ENCODE measurements at places on chromosomes 3 and 15.

DNA sequence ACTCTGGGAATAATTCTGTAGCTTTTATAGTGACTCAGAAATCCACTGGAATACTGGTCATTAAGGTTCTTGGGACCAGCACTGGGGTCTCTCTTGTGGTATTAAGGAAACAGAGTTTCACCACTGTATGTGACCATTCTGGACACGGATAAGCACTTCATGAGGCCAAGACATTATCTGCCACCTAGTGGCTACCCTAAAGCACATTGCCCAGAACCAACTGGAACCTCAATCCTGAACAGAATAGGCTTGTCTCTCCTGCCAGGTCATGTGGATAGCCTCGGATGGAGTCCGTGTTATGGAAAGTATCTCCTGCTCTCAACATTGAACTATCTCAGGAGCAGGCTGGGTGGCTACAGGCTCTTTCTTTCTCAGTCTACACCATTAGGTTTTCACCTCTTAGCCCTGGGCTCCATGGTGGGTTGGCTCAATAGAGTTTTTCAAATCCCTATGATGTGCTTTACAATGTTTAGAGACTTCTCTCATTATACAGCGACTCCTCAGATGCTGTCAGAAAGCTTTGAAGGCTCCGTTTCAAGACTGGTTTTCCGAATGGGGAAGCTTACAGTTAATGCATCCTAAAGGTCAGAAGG is 167.6 kb upstream of the ST8SIA2 start:
- DNase-seq: no peak

DNA sequence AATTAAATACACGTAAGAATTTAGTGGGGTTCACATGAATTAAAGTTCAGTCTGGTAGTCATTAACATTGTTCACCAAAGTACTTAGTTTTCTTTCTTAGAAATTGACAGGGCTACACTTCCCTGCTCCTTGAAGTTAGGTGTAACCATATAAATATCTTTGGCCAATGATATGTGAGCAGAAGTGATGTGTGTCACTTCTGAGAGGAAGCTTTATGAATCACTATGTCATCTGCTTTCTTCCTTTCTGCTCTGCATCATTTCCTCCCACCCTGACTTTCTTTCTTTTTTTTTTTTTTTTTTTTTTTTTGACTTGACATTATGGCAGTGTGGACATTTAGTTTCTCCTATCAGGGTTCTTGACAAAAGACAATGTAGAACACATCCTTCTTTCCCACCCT is 156.2 kb upstream of the COL8A1 start:
- DNase-seq: no peak

- no peak for DNase-seq
Observed at GRCh38 chr3:25604107-25604805, 60.5 kb downstream of the TOP2B start.

GRCh38 chr15:47037003-47037402 is 680.3 kb upstream of the SEMA6D start:
- DNase-seq: no peak

DNA sequence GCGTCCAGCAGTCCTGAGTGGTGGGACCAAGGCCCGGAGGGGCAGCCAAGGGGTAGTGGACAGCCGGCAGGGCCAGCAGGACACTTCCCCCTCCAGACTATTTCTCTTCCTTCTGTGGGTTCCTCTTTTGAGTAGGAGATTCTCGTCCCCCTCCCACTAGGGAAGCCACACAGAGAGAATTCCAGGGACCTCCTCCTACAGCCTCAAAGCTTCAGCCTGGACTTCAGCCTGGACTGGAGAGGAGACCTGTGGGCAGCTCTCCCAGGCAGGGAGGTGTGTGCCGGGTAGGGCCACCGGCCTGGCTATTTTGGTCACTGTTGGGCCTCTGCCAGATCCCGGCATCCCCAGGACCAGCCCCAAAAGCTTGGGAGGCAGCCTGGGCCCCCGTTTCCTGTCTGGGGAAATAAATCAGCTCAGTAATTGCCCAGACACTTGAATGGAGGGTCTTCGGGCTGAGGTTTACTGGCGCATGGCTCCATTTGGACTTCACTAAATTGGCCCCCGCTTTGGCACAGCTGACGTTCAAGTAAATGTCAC is 1.3 kb downstream of the SLC6A6 start:
- no peak for DNase-seq

DNA sequence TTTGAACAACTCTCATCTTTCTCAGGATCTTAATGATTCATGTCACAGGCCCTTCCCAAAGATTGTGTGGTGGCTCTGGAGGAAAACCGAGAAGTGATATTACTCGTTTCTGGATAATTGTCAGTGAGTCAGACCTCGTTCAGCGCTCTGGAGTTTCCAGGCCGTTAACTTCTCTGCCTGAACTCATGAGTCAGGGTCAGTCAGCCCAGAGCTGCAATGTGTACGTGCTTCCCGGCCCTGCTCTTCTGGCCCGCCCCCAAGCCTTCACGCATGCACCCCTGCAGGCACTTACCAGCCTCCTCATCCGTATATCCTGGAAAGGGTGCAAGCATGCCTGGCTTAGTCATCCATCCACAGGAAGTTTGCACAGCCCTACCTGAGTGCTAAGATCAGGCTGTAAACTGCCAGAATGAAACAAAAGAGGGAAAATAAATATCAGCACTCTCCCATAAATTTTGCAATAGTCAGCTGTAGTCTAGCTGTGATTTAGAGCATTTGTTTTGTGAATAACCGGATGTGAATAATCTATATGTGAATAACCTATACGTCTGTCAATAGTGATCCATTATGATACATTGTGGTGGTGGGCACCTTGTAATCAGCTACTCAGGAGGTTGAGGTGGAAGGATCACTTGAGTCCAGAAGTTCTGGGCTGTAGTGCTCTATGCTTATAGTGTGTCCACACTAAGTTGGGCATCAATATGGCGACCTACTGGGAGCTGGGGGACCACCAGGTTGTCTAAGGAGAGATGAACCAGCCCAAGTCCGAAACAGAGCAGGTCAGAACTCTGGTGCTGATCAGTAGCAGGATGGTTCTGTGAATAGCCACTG is 35.3 kb upstream of the SEMA4B start:
- DNase-seq: no peak

GRCh38 chr3:3665961-3666640 is 133.1 kb upstream of the LRRN1 start:
- no peak for DNase-seq

GRCh38 chr15:101286471-101287114 is 8.5 kb downstream of the SNRPA1 start:
- DNase-seq: no peak

DNA sequence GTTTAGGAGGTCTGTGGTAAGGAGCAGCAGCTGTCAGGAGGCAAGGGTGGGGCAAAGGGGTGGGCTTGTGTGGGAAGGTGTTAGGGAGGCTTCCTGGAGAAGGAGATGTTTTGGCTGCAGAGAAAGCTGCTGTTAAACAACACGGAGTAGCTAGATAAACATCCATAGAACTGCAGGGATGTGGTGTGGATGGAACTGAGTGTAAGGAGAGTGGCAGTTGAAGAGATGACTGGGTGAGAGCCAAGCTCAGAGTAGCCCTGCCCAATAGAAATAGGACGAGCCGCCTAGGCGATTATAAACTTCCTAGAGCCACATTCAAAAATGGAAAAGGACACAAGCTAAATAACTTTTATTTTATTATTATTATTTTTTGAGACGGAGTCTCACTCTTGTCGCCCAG is 19.9 kb downstream of the RPLP1 start:
- no peak for DNase-seq

DNA sequence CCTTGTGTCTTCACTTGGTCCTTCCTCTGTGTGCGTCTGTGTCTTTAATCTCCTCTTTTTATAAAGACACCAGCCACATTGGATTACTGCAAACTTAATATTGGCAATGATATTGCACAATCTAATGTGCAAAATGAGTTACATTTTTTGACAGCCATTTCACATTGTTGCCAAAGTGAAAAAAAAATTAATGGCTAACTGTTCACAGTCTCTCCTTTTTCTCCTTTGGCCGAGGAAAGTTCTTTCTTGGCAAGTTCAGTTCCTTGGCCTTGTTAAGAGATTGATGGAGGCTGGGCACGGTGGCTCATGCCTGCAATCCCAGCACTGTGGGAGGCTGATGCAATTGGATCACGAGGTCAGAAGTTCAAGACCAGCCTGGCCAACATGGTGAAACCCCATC is 62.2 kb upstream of the ZNF280D start:
- no peak for DNase-seq

DNA sequence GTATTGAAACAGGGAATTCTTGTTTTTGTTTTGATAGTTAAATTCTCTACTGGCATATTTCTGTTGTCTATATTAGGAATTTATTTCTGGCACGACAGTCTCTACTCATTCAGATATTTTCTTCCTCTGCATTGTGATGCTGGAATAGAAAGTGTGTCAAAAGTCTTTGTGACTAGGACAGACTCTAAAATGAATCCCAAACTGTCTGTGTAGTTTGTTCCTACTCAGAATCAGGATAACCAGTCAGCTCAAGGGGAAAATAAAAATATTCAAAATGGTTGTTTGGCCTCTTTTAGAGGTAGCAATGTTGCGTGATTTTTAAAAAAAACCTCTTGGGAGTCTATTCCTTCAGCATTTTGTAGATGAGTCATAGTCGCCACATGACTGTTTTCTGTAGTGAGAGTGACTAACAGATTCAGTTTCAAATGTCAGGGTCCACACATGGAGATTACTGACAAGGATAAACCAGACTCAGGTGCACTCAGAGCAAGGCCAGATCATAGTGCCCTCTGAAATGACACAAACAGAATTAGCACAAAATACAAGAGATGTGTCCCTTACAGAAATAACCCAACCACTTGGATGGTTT is 13.1 kb downstream of the SLC7A14 start:
- DNase-seq: no peak

- no peak for DNase-seq
Observed at GRCh38 chr3:24004171-24004938, 59.3 kb downstream of the NR1D2 start.

DNA sequence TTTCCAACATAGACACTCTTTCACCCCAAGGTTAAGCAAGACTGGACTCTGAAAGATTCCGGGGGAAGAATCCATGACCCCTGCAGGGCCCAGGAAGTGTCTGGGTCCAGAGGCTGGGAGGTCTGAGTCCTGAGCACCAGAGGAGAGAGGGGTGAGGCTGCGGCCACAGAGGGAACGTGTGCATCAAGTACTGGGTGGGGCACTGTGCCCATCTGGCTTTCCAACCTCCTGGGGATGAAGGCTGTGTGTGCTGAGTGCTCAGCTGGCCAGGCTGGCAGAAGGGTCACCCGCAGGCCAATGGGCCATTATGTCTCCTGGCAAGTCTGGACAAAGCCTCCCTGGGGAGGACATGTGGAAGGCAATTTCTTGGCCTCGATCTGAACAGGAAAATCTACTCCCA is 3.3 kb downstream of the CHRNA3 start:
- DNase-seq: no peak

DNA sequence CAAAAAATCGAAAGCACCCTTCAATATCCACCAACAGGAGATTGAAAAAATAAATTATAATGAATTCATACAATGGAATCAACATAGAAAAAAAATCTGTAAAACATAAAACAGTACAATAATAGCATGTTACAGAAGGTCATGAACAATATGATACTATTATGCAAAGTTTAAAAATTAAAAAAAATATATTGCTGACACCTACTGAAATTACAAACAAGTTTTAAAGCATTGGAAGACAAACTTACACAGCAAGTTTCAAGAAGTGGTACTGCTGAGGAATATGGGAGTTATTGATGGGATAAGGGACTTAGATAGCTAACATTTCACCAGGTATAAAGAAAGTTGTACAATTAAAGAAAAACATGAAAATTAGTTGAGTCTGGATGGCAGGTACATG is 89.4 kb downstream of the EFL1 start:
- no peak for DNase-seq

GRCh38 chr3:30495172-30496065 is 111.0 kb upstream of the TGFBR2 start:
- DNase-seq: no peak

DNA sequence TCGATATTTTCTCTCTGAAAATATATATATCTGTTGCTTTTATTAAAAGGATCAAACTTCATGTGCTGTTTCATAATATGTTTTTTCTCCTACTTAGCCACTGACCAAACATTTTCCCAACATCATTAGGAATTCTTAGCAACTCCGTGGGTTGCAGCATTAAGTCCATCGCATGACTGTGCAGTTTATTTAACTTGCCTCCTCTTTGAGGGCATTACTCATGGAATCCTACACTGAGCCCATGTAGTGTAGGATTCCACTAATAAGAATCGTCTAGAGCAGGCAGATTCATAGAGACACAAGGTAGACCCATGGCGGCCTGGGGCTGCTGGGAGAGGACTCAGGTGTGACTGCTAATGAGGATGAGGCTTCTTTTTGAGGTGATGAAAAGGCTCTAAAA is 49.3 kb downstream of the CMTM6 start:
- no peak for DNase-seq

- no peak for DNase-seq
Observed at GRCh38 chr3:42557854-42558253, 23.9 kb downstream of the SEC22C start.

DNA sequence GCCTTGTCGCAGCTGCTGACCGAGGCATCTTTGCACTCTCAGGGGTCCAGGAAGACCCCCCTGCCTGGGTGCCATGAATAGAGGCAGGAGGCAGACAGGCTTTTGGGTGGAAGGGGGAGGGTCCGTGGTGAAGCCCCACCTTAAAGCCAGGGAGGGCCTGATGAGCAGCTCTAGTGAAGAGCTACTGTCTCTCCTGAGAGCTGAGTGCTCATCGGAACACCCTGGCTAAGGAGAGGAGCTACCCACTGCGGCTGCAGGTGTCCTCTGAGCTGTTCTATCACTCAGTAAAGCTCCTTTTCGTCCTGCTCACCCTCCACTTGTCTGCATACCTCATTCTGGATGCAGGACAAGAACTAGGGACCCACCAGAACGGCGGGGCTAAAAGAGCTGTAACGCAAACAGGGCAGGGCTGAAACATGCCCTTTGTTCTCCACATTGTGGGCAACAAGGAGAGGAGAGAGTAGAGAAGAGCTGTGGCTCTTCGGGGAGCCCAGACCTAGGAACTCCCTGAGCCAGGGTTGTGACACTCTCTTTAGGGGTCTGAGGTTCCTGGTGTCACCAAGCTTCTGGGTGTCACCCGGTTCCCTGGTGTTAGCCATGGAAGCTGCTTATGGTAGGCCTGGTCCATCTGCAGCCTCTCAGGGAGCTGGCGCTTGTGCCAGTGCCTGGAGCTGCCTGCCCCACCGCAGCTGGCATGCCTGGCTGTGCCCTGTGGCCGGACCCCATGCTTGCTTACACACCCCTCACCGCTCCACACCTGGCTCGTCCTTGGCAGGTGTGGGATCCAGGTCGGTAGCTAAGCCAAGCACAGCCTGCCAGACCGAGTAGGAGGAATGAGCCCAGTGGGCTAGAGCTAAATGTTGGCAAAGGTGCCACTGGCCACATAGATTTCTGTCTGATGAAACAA is 26.2 kb upstream of the TFG start:
- DNase-seq: no peak

Data from stimulated activated CD8-positive, alpha-beta memory T cell treated with anti-CD3 and anti-CD28 coated beads, Interleukin-4, amount 100 ng/mL, for 1 hour (primary cell).